ENCODE measurements at places on chromosomes 7 and 10. TPM values are rescaled to one million over a fixed set of nuclear protein-coding genes. Genes with fewer than 3 reads are reported as not detected.

Gene SLC13A1
- total RNA-seq = not detected

DNA sequence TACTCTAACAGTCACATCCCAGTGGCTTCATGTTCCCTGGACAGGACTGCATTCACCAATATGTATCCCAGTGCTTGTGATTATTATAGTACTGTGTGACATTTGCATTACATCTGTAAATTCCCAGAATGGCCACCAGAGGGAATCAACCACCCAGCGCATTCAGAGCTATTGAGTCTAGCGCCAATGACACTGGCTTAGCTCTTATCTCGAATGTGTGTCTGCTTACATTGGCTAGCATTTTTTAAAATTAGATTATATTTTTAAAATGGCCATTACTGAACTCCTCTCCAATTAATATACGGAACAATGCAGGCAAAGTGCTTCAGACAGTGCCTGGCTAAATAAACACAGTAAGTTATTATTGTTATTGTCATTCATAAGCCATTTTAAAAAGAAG lies 36.3 kb downstream of the TRIL start:
- H3K4me3 ChIP-seq = no peak overlapping the region
- no peaks in the 10 kb centered on the region for H3K4me1 ChIP-seq
- no peak overlapping the region for H3K27ac ChIP-seq
- DNase-seq = no peak
- no peaks in the 10 kb centered on the region for H3K27me3 ChIP-seq
- H3K36me3 ChIP-seq = no peaks in the 10 kb centered on the region

GRCh38 chr7:22597844-22598243 lies 97.9 kb upstream of the STEAP1B start:
- H3K4me3 ChIP-seq = no peak overlapping the region
- H3K27me3 ChIP-seq = no peaks in the 10 kb centered on the region
- no peaks in the 10 kb centered on the region for H3K36me3 ChIP-seq
- DNase-seq = no peak
- H3K4me1 ChIP-seq = no peaks in the 10 kb centered on the region
- no peak overlapping the region for H3K27ac ChIP-seq

Gene PRKAR1B
- 58.0 TPM for total RNA-seq

GRCh38 chr7:116877443-116878217 lies 15.2 kb downstream of the CAPZA2 start:
- no peaks in the 10 kb centered on the region for H3K36me3 ChIP-seq
- no peaks in the 10 kb centered on the region for H3K4me1 ChIP-seq
- no peak for DNase-seq

GRCh38 chr7:28296571-28297483 lies 115.5 kb upstream of the CREB5 start:
- peak; percentile 80 for DNase-seq
- no peaks in the 10 kb centered on the region for H3K27me3 ChIP-seq
- no peak overlapping the region for H3K4me3 ChIP-seq
- H3K36me3 ChIP-seq = no peaks in the 10 kb centered on the region
- H3K4me1 ChIP-seq = peaks cover 12% of the 10 kb centered on the region

GRCh38 chr7:85520175-85520574 lies 333.3 kb upstream of the SEMA3D start:
- H3K4me1 ChIP-seq = no peaks in the 10 kb centered on the region
- no peak overlapping the region for H3K4me3 ChIP-seq
